ENCODE measurements at places on chromosomes 7 and 10. TPM values are rescaled to one million over a fixed set of nuclear protein-coding genes. Genes with fewer than 3 reads are reported as not detected.

GRCh38 chr10:43878386-43878785 lies 229.7 kb upstream of the ZNF32 start:
- no peak for DNase-seq

GRCh38 chr7:66198956-66199355 lies 6.2 kb upstream of the TPST1 start:
- no peak for DNase-seq

DNA sequence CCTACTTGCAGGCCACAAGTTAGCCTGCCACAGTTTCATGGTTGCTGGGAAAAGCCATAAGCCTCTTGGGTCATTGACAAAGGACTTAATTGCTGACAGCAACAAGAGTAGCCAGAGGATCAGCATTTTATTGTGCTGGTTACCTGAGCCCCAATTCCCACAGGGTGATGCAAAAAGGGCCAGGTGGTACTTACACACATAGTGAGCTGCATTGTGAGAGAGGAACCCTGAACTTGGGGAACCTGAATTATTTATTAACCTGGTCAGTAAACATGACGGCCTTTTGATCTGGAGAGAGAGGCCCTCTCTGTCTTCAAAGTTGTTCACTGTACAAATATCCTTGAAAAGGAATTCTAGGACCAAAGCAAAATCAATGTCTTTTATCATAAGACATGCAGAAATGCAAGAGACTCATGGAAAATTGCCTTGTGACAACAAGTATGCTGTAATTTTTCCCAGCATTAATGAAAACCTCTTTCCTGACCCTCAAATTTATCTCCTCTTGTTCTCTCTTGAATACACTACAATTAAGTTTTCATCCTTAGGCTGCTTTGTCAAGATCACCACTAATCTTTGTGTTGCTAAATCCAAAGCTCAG lies 102.9 kb upstream of the PHYHIPL start:
- peak; percentile 38 for DNase-seq

- DNase-seq: no peak
Measured at GRCh38 chr10:100254191-100254590, 13.2 kb downstream of the CWF19L1 start.

GRCh38 chr7:70142247-70142932 lies 544.1 kb downstream of the AUTS2 start:
- no peak for DNase-seq

DNA sequence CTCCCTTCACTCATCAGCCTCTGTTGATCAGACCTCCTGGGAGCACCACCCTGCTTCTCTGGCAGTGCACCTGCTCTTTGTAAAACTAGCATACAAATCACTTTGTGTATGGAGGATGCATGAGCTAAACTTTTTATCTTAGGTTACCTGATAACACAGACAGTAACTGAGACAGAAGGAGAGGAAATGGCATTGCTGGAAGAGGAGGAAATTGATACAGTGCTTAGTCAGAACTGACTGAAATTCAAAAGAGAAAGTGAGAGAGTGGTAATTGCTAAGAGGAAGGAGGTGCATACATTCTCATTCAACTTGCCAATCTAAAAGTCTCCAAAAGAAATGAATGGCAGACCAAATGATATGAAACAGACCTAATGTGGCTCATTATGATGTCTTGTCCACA lies 1120.7 kb downstream of the GATA3 start:
- no peak for DNase-seq

DNA sequence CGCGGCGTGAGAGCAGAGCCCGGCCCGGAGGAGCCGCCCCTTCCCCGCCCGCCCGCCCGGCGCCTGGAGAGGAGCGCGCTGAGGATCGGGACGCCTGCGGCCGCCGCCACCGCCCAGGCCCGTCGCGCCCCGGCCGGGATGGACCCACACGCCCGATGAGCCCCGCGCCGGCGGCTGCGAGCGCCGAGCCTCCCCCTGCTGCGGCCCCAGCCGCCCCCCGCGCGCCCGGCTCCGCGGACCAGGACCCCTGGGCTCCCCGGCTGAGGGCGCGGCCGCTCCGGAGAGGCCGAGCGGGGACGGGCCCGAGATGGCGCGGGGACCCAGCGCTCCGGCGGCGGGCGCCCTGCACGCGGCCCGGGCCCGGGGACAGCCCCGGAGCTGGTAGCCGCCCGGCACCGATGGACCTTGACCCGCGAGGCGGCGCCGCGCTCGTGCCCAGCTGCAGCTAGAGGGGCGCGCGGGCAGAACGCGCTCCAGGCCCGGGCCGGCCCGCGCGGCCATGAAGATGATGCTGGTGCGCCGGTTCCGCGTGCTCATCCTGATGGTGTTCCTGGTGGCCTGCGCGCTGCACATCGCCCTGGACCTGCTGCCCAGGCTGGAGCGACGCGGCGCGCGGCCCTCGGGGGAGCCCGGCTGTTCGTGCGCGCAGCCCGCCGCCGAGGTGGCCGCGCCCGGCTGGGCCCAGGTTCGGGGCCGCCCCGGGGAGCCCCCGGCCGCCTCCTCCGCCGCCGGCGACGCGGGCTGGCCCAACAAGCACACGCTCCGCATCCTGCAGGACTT lies 520 bp downstream of the FAM20C start:
- DNase-seq: no peak

GRCh38 chr7:1260244-1260635 lies 27.6 kb downstream of the UNCX start:
- DNase-seq: no peak

GRID2IP gene
- total RNA-seq: 0.86 TPM

WASHC2C gene
- 42.9 TPM for total RNA-seq

AKR1C2 gene
- total RNA-seq: 85.5 TPM

SCART1 gene
- 3.6 TPM for total RNA-seq
